ENCODE measurements at places on chromosomes 7 and 10. TPM values are rescaled to one million over a fixed set of nuclear protein-coding genes. Genes with fewer than 3 reads are reported as not detected.
A peak's percentile ranks its signal among the peaks of the same experiment; 100 is the strongest.

Gene BICC1
- 254 TPM for total RNA-seq

- no peak for DNase-seq
Observed at GRCh38 chr10:102653060-102653459, 8.8 kb downstream of the TRIM8 start.

- no peak for DNase-seq
Observed at GRCh38 chr10:30734901-30735300, 105.3 kb upstream of the LYZL2 start.

Gene UTF1
- not detected for total RNA-seq

GRCh38 chr10:64385355-64385754 is 864.2 kb downstream of the REEP3 start:
- no peak for DNase-seq

Gene COMTD1
- total RNA-seq: 8.5 TPM

- DNase-seq: no peak
Observed at GRCh38 chr7:106484562-106484961, 176.4 kb downstream of the CCDC71L start.

- DNase-seq: peak; percentile 67
Observed at GRCh38 chr7:33979807-33980355, 74.5 kb downstream of the BMPER start.

DNA sequence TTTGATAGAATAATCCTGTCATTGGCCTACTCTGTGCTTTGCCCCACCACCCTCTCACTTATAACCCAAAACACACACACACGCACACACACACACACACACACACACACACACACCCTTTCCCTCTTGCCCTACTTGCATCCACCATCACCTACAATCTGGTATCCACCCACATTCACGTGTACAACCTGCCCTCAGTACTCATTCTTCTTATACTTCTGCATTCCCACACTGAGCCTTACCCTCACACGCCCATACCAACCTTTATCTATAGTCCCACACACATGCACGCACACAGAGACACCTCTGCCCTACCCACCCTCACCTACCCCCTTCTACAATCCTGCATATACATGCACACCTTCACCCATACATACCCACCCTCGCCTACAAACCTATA is 10.8 kb upstream of the SRI start:
- no peak for DNase-seq

DNA sequence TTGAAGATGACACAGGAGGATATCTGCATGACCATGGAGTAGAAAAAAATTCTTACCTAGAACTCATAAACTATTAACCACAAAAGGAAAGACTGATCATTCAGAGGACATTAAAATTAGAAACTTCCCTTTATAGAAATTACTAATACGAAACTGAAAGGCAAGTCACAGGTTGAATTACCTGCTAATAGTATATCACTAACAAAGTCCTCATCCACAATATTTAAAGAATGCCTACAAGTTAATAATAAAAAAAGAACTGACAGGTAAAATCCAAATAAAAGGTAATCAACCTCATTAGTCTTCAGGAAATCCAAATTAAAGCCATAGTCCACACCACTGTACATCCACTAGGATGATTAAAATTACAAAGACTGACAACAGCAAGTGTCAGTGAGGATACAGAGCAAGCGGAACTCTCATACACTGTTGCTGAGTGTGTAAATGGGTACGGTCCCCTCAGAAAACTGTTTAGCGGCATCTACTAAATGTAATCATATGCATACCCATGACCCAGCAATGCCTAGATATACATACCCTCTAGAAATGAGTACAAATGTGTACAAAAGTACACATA is 71.2 kb downstream of the ARHGAP21 start:
- DNase-seq: no peak

Gene PTPN20
- total RNA-seq: 9.1 TPM

- peak; percentile 10 for DNase-seq
Observed at GRCh38 chr10:124205432-124205831, 112.0 kb upstream of the CHST15 start.

- DNase-seq: no peak
Observed at GRCh38 chr10:43403911-43404703, 4.9 kb downstream of the HNRNPF start.

GRCh38 chr10:109880886-109881768 is 42.2 kb downstream of the XPNPEP1 start:
- no peak for DNase-seq

DNA sequence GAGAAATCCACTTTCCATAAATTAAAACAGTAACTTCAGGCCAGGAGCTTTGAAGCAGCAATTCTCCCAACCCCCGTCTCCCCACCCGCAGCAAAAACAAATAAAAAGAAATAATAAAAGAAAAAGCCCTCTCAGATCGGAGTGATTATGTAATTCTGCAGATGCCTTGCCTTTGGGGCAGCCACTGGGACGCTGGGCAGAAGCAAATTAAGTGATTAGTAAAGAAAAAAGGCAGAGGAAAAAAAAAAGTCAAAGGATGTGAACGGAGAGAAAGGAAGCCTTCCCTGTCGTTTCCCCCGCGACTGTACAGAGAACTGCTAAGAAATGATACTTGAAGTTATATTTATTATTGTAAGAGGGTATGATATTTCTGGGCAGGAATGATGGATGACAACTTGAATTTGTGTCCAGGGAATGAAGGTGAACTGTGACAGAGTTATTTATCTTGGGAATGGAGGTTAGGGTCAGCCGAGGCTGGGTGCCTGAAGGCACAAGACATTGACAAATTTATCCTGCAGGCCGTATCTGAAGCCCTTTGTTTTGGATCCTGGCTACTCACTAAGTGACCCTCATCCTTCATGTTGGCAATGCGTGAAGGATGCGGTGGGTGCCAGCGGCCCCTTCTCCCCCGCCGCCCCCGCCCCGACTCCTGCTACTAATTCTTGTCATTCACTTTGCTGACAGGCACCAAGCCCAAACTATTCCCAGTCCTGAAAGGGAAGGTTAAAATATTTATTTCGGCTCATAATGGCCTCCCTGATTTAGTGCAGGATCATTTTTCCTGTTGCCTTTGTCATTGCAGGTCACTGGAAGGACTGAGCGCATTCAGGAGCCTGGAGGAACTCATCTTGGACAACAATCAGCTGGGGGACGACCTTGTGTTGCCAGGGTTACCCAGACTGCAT is 604.0 kb downstream of the LRMDA start:
- DNase-seq: no peak

Gene FAM131B
- total RNA-seq: 1.2 TPM

DNA sequence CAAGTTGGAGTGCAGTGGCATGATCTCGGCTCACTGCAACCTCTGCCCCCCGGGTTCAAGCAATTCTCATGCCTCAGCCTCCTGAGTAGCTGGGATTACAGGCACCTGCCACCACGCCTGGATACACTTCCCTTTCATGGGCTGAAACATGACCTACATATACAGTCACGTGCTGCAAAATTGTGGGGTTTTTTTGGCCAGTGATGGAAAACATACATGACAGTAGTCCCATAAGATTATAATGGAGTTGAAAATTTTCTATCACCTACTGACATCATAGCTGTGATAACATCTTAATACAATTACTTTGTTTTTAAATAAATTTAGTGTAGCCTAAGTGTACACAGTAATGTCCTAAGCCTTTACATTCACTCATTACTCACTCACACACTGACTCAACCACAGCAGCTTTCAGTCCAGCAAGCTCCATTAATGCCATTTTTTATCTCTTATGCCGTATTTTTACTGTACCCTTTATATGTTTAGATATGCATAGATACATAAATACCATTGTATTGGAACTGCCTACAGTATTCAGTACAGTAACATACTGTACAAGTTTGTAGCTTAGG is 79.9 kb upstream of the TMEM196 start:
- no peak for DNase-seq

GRCh38 chr10:117597216-117597615 is 54.7 kb downstream of the EMX2 start:
- DNase-seq: no peak

Gene CPN1
- total RNA-seq: not detected

Gene WNT2
- under 0.01 TPM for total RNA-seq

Gene TMEM130
- total RNA-seq: 1.1 TPM

Gene PLAC9
- total RNA-seq: 19.2 TPM

GRCh38 chr7:294440-295154 is 4.6 kb downstream of the FOXL3 start:
- peak; percentile 49 for DNase-seq

DNA sequence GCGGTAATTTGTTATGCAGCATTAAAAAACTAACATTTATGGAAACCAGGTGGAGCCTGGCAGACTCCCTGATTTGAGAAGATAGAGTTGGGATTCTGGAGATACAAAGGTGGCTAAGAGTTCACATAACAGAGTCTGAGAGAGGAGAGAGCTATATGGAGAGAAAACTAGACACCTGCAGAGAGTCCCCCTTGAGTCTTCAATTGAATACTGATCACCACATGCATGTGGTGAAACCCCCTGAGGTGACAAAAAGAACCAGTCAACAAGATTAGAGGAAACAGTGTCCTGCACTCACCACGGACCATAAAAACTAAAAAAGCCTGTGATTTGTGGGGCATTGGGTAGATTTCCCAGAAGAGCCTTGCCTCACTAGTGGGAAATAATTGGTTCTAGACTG is 10.1 kb downstream of the GIMAP2 start:
- DNase-seq: no peak

DNA sequence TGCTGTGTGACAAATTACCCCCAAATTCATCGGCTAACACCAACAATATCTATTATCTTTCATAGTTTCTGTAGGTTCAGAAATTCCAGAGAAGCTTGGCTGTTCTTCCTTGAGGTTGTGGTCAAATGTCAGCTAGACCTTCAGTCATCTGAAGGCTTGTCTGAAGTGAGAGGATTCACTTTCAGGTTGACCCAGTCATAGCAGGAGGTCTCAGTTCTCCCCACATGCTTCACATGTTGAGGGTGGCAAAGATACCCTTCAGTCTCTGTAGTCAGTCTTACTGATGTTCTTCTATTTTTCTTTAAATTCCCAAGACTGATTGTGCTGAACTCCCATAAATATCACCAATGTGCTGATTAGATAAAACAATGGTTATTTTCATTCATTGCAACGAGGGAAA is 1692.0 kb downstream of the REEP3 start:
- no peak for DNase-seq

DNA sequence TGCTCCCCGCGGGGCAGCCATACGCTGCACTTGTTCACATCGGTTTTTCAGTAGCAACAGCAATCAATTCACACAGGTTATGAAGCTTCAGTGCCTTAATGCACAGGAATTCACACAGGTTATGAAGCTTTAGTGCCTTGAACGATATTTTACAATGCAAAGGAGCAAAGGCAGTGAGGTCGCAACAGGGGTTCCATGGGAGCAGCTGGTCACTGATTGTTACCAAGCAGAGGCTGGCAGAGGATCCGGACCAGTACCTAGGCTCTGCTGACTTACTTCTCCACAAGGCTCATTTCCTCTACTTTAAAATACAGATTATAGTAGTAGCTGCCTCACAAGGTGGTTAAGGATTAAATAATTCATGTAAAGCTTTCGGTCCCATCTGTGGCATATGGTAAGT is 95.2 kb upstream of the ODAD2 start:
- DNase-seq: no peak

- DNase-seq: no peak
Observed at GRCh38 chr7:27678617-27679260, 16.1 kb upstream of the HIBADH start.

- DNase-seq: peak; percentile 46
Observed at GRCh38 chr10:60032723-60033122, 126.4 kb upstream of the CCDC6 start.

- DNase-seq: no peak
Observed at GRCh38 chr7:46414946-46415345, 493.9 kb upstream of the IGFBP3 start.

DNA sequence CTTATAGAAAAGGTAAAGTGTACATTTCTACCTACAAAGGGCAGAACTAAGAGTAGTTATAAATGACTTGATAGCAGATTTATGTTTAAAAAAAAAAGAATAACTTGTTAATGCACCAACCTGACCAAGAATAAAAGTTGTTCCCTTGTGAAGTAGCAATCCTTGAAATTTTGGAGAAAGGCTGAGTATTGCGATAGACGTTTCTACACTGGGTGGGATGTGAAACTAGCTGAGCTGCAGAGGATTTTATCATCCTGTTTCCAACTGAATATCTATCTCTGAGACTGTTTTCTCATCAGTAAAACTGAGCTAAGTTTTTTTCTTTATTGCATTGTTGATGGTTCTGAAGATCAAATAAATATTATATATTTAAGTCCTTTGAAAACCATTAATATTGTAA is 14.6 kb downstream of the MDFIC start:
- DNase-seq: no peak

GRCh38 chr10:87818505-87819288 is 671 bp upstream of the ATAD1 start:
- DNase-seq: peak; percentile 63

Gene GNAT3
- total RNA-seq: not detected

DNA sequence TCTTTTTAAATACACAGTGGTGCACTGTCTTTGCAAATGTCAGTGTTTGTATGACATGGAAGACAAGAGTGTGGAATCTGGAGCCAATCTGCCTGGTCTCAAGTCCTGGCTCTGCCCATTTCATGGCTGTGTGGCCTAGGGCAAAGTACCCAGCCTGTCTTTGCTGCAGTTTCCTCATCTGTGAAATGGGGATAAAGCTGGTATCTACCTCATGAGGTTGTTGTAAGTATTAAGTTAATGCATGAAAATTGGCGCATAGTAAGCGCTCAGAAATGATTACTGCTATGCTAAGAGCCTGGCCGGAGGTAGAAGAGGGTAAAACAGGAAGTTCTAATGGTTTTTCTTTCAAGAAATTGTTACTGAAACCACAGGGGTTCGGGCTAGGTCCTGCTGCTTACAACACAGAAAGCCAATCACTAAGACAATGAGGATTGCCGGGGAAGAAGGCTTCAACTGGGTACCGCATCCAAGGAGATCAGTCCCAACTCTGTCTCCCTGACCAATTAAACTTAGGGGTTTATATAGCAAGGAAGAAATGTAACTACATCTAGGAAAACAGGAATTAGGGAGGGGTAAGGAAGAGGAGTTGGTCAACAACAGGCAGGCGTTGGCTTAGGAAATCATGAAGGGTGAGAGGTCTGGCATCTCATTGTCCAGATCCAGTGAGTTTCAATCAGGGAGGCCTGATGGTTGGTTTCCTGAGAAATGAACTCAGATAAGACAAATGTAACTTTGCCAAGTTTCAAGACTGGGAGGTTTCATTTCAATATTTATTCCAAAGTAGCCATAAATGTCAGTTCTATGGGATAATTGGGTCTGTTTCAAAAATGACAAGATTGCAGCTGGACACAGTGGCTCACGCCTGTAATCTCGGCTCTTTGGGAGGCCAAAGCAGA is 57.0 kb downstream of the CHST3 start:
- peak; percentile 18 for DNase-seq

Gene NPC1L1
- total RNA-seq: not detected

DNA sequence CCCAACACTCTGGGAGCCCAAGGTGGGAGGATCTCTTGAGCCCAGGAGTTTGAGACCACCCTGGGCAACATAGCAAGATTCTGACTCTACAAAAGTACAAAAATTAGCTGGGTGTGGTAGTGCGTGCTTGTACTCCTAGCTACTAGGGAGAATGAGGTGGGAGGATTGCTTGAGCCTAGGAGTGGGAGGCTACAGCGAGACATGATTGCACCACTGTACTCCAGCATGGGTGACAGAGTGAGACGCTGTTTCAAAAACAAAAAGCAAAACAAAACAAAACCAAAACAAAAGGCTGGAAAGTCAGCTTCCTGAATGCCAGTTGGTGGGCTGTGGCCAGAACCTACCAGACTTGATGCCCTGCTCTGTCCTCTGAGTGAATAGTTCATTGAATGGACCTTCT is 242.8 kb downstream of the PHTF2 start:
- no peak for DNase-seq

- DNase-seq: no peak
Observed at GRCh38 chr10:94443549-94443948, 41.2 kb downstream of the TBC1D12 start.

Data from osteoblast (primary cell).